Adrenal gland (tissue), 19 donors: ENCODE measurements at places on chromosomes 13 and 19. TPM values are rescaled to one million over a fixed set of nuclear protein-coding genes. Genes with fewer than 3 reads are reported as not detected.

The KIR3DL2 gene
- total RNA-seq, result not detected

The CD37 gene
- total RNA-seq, result 15.8 TPM

The OLFM4 gene
- not detected for total RNA-seq

The POGLUT2 gene
- 12.0 TPM for total RNA-seq

The USHBP1 gene
- total RNA-seq, result 6.6 TPM

The ZNF737 gene
- total RNA-seq, result 42.3 TPM

The CYP4F2 gene
- total RNA-seq, result not detected

The DAND5 gene
- 1.5 TPM for total RNA-seq

The FTL gene
- total RNA-seq, result 4,904 TPM

The TEX101 gene
- not detected for total RNA-seq

The NTF4 gene
- not detected for total RNA-seq

The DCLK1 gene
- 2.2 TPM for total RNA-seq

The EPN1 gene
- 215 TPM for total RNA-seq

The ADPRHL1 gene
- 14.2 TPM for total RNA-seq

The ZNF296 gene
- total RNA-seq, result 0.55 TPM

The ICAM5 gene
- total RNA-seq, result 0.52 TPM

The PABPC3 gene
- not detected for total RNA-seq

The CEACAM4 gene
- total RNA-seq, result 0.19 TPM

The C19orf18 gene
- 2.0 TPM for total RNA-seq

The SLITRK5 gene
- 0.08 TPM for total RNA-seq

The CEACAM7 gene
- total RNA-seq, result not detected

The FRY gene
- total RNA-seq, result 6.8 TPM

The GPR12 gene
- not detected for total RNA-seq

The KCNK6 gene
- total RNA-seq, result 4.9 TPM

The LILRA5 gene
- not detected for total RNA-seq

The CCDC122 gene
- total RNA-seq, result 7.7 TPM

The PHF11 gene
- 23.8 TPM for total RNA-seq

The ZNF28 gene
- total RNA-seq, result 15.2 TPM

The BEST2 gene
- total RNA-seq, result not detected

The FBN3 gene
- total RNA-seq, result 0.04 TPM

The FGF22 gene
- total RNA-seq, result 0.32 TPM

The LGALS14 gene
- not detected for total RNA-seq

The HSPB6 gene
- 300 TPM for total RNA-seq

The TNFSF13B gene
- total RNA-seq, result 21.6 TPM

The TPTE2 gene
- not detected for total RNA-seq

The KLF1 gene
- not detected for total RNA-seq

The KLF16 gene
- total RNA-seq, result 7.1 TPM

The CRLF1 gene
- total RNA-seq, result 15.0 TPM

The ZNF208 gene
- total RNA-seq, result 1.2 TPM

The KLHL26 gene
- total RNA-seq, result 9.0 TPM

The NXNL1 gene
- total RNA-seq, result not detected

The NEK5 gene
- not detected for total RNA-seq

The LPAR2 gene
- 2.3 TPM for total RNA-seq

The PDX1 gene
- total RNA-seq, result not detected

The IZUMO2 gene
- total RNA-seq, result not detected

The ZNF529 gene
- total RNA-seq, result 14.3 TPM
